ENCODE measurements at places on chromosomes 5 and 9.
A peak's percentile ranks its signal among the peaks of the same experiment; 100 is the strongest.

GRCh38 chr5:115988002-115988401 is 25.7 kb downstream of the LVRN start:
- DNase-seq = no peak

GRCh38 chr5:36660397-36661049 is 54.1 kb downstream of the SLC1A3 start:
- no peak for DNase-seq

DNA sequence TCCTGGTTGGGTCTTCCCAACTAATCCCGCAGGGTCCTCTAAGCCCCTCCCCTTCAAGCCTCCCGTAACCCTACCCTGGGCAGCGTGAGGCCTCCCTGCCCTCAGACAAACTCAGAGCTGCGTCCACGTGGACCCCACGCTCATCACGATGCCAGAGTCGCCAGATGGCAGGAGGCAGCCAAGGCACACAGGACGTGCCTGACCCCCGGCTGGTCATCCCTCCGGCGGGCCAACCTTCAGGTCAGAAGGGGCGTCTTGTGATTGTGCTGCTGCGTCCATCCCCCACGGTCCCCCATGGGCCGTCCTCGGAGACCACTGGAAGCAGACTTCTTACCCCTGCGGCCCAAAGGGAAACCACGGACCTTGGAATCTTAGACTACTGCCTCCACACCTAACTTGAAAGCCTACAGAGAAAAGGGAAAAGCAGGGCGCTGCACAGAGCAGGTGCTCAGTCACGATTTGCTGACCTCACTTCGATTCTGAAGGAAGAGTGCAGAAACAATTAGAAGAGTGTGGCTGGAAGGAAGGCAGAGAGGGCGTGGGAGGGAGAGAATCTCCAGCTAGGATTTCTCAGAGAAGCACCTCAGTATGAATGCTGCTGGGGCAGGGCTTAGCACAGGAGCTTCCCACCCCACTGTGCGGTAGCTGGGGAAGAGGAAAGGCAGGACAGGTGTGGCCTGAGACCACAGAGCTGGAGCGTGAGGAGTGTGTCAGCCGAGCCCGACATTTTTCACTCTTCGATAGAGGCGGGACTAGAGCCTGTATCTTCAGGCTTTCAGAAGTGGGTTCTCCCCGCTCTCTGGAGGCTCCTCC is 174.8 kb downstream of the ERCC6L2 start:
- DNase-seq = no peak

GRCh38 chr5:17396247-17396646 is 101.8 kb upstream of the TAF11L2 start:
- DNase-seq = no peak

DNA sequence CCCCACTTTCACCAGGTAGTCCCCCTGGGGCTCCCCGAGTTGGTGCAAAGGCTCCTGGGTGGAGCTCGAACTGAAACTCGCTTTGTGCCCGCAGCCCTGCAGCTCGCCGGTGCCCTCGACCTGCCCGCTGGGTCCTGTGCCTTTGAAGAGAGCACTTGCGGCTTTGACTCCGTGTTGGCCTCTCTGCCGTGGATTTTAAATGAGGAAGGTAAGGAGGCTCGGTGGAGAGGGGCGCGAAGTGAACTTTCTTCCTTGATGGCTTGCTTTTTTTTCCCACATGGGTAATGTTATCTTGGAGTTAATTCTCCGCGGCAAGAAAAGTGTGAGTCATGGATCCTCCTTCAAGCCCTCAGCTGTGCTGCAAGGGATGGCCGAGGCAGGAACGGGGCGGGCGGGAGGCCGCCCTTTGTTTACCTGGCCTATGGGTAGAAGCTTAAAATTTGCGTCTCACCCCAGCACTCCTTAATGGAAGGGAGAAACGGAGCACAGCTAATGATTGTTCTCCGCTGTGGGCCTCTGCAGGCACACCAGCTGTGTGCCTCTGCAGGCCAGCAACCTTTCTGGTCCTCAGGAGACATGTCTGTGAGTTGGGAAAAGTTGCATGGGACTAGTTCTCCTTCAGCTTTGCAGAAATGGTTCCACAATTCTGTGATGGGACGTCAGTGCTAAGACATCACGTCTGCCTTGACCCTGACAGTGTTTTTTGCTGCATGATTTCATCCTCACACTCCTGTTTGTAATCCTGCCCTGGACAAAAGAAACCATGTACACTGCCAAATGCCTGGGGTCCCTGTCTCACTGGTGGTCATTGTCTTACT is 1.1 kb downstream of the MAMDC2 start:
- peak; percentile 73 for DNase-seq

GRCh38 chr5:99275128-99275527 is 346.3 kb upstream of the CHD1 start:
- DNase-seq = no peak

DNA sequence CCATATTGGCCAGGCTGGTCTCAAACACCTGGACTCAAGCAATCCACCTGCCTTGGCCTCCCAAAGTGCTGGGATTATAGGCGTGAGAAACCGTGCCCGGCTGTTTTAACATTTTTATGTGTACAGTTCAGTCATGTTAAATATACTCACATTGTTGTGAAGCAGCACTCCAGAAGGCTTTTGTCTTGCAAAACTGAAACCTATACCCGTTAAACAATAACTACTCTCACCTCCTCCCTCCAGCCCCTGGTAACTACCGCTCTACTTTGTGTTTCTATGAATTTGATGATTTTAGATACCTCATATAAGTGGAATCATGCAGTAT is 23.1 kb upstream of the SHB start:
- no peak for DNase-seq

- no peak for DNase-seq
These were observed 276.9 kb upstream of the DAP start for GRCh38 chr5:11037941-11038340.

DNA sequence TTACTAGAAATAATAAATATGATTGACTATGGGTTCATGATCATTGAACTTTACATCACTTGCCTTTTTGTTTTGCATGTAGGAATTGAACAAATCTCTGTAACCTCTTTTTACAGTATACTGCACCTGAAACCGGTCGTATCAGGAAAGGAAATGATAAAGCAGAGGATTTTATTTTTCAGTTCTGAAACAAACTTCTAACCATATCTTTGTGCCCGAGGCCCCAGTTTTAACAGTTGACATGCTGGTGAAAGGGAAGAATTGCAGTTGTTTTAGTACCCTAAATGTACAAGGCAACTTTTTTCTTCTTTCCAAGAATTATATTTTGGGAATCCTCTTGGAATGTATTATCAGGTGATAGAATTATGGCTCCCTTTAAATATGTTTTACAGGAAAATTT is 27.8 kb downstream of the TMEM38B start:
- DNase-seq = no peak

DNA sequence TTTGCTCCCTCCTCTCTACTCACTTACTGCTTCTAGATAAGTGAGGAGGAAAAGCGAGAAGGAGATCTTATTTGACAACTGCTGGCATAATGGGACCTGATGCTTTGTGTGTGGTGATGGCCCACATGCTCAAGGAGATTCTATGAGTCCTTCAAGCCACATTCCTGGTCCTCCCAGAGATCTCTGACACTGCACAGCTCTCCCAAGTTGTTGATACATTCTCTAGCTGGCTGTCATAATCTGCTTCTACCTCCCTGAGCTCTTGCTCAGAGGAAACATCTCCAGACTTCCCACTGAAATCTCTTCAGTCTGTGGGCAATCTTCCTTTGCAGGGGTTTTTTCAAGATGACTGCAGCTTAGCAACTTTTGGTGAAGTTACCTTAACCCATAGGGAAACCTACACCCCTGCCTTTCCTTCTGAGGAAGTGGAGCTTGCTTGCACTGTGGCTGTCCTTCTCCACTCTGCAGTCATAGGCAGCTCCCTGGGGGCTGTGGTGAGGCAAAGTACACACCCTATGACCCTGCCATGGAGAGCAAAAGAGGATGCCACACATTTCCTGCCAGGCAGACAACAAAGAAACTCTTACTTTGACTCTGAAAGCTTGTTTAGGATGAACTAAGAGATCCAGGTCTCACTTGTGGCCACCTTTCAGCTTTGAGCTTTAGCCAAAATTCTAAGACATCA is 163.8 kb downstream of the TMEM38B start:
- DNase-seq = no peak

DNA sequence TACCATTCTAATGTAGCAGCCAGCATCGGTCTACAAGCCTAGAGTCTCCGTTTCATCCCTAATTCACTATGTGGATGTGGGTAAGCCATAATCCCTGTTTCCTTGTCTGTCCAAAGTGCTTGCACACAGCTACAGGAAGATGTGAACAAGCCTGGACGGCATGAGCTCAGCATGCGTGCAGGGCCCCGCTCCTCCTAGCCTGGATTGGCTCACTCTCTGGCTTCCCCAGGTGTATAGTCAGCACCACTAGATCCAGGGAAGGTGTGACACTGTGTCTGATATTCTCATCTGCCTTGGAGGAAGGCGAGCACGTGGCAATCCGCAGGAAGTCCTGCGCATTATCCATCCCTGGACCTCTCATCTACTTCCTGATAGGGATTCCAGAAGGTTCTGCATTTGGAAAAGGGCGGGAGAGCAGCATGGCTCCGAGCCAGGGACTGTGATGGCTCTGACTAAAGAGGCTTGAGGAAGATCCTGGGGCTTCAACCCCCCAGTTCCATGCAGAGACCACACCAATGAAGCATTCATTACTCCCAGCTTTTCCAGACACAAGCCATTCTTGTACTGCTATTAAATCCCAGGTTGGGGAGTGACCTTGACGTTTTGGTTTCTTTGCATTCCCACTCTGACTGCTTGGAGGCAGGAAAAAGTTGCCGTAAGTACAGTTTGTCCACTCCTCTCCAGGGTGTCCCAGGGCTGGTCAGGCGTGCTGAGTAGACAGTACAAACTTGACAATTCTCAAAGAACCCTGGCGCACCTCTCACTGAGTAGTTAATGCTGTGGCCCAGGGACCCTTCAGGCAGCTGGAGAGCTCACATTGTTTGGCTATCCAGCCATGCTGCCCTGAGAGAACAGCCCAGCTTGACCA is 65.6 kb downstream of the PSD2 start:
- no peak for DNase-seq

- no peak for DNase-seq
These were observed 35.2 kb downstream of the WHRN start for GRCh38 chr9:114470121-114470520.

DNA sequence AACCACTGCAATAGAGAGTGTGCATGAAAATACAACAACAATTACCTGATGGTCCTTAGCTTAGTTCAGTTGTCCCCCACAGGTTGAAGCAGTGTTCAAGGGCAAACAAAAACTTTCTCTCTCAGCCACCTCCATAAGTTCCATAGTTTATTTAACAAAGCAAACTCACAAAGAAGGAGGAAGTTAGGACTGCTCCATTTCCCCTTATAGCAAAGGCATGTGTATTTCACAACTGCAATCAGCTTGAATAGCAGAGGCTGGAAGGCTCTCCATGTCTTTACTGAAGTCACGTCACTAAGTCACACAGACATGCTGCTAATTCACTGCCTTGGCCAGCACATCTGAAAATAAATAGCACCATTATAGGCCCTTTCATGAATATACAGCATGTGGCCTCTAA is 43.3 kb downstream of the DOCK8 start:
- DNase-seq = no peak

- no peak for DNase-seq
These were observed 19.5 kb upstream of the NADK2 start for GRCh38 chr5:36261186-36261585.

- DNase-seq = peak; percentile 89
These were observed 764 bp upstream of the VDAC1 start for GRCh38 chr5:134005417-134006061.

DNA sequence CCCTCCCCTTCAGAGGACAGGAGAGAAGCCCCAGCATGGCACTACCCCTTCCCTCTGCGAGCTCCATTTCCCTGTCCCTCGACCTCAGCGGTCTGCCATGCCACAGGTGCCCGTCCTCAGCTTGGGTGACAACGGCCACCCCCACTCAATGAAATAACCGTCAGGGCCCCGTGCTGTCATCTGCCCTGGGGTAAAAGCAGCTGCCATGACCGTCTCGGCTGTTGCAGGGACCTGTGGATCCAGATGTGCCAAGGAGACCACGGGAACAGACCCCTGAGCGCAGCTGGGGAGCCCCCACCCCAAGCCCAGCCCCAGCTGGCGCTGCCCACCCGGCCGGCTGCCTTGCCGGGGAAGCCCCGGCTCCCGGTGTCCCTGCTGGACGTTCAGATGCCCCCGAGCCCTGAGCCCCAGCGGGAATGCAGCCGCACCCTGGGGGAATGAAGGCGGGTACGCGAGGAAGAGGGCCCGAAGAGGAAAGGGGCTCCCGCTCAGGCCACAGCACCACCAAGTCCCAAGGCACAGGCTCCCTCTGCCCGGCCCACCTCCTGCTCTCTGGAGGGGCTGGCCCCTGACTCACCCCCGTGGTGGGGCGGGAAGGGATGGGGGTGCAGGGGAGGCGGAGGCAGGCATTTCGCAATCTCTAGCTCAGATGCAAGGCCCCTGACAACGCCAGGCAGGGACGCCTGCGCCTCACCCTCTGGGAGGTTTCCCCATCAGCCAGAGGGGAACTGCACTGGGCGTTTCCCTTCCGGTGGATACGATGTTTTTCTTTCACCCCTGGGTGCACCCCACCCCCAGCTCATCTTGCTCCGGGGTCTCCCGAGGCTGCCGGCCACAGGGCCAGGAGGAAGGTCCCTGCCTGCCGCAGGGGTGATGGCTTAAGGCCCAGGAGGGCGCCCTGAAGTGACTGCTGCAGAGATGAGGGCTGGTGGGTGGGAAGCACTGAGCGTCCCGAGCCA is 49.2 kb downstream of the NACC2 start:
- DNase-seq = no peak

- DNase-seq = no peak
These were observed 125.8 kb downstream of the PDE4D start for GRCh38 chr5:59767681-59768151.

DNA sequence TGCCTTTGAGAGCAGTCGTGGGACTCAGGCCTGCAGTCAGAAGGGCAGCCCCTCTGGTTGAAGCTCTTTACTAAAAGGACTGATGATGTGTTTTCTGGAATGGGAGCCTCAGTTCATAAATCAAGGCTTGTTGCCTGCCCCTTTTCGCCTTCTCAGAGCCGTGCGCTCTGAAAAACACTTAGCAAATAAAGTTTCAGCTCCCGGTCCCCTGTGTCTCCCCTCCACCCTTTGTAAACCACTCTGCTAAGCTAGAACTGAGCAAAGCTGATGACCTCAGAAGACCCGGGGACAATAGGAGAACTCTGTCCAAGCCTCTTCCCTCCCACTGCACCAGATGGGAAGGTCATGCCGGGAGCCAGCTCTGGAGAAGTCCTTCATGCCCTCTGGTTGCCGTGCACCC is 39.3 kb upstream of the ADRA1B start:
- DNase-seq = no peak

- no peak for DNase-seq
These were observed 28.7 kb downstream of the ANXA1 start for GRCh38 chr9:73180403-73180802.

DNA sequence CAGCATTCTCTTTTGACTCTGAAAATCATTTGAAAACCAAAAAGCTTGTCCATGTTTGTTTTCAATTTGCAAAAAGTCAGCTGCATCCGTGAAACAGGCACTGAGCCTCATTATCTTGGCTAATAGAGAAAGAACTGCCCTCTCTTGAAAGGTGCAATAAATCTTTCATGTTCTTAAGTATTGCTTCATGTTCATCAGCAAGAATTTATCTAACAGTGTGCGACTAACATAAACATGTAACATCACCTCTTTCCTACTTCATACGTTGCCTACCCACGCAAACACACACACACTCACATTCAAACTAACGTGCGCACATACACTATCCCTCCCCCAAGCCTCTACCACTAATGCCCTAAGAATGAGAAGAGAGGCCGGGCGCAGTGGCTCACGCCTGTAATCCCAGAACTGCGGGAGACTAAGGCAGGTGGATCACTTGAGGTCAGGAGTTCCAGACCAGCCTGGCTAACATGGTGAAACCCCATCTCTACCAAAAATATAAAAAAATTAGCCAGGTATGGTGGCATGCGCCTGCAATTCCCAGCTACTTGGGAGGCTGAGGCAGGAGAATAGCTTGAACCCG is 629.7 kb upstream of the ZNF608 start:
- DNase-seq = no peak

Measured in mesendoderm (in vitro differentiated cells).